ENCODE measurements at places on chromosomes 6 and 20. TPM values are rescaled to one million over a fixed set of nuclear protein-coding genes. Genes with fewer than 3 reads are reported as not detected.

- H3K4me1 ChIP-seq: no peaks in the 10 kb centered on the region
- H3K27ac ChIP-seq: no peak overlapping the region
- no peak for DNase-seq
- no peaks in the 10 kb centered on the region for H3K27me3 ChIP-seq
- H3K36me3 ChIP-seq: no peaks in the 10 kb centered on the region
Measured at GRCh38 chr6:89252907-89253306, 35.7 kb upstream of the GABRR1 start.

DNA sequence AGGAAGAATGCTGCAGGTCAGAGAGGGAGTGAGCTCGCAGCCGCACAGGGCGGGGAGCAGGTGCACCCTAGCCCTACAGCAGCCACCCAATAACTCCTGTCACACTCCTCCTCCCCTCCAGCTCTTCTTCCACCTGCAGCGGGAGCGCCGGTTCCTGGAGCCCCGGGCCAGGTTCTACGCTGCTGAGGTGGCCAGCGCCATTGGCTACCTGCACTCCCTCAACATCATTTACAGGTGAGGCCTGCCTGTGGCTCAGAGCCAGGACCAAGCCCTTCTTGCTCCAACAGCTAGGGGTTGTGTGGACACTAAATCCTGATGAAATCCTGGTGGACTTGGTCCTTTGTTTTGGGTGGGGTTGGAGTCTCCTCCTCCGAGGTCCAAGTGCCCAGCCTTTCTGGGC is 11.7 kb downstream of the SGK2 start:
- no peak overlapping the region for H3K4me3 ChIP-seq
- H3K27ac ChIP-seq: no peak overlapping the region
- DNase-seq: no peak
- H3K27me3 ChIP-seq: no peaks in the 10 kb centered on the region

- H3K4me3 ChIP-seq: no peak overlapping the region
- peaks cover 24% of the 10 kb centered on the region for H3K27me3 ChIP-seq
- no peaks in the 10 kb centered on the region for H3K4me1 ChIP-seq
- H3K27ac ChIP-seq: no peak overlapping the region
- no peak for DNase-seq
Measured at GRCh38 chr6:129236001-129236517, 353.1 kb downstream of the LAMA2 start.

- H3K4me3 ChIP-seq: peak overlapping the region; percentile 79
- DNase-seq: no peak
- H3K27ac ChIP-seq: peak overlapping the region; percentile 85
- peaks cover 38% of the 10 kb centered on the region for H3K4me1 ChIP-seq
- peaks cover 15% of the 10 kb centered on the region for H3K36me3 ChIP-seq
Measured at GRCh38 chr6:147285087-147285855, 81.1 kb downstream of the STXBP5 start.

- no peak overlapping the region for H3K27ac ChIP-seq
- H3K36me3 ChIP-seq: peaks cover 6% of the 10 kb centered on the region
- DNase-seq: no peak
- H3K4me3 ChIP-seq: no peak overlapping the region
- peaks cover 33% of the 10 kb centered on the region for H3K4me1 ChIP-seq
Measured at GRCh38 chr6:143507358-143508145, 4.0 kb downstream of the FUCA2 start.

Gene NKAIN4
- not detected for total RNA-seq

Gene ASCC3
- total RNA-seq: 66.3 TPM

Gene NKX2-4
- total RNA-seq: not detected

All from activated T-cell treated with anti-CD3 and anti-CD28 coated beads, Interleukin-2, amount 50 U/mL, for 72 hours (primary cell).